ENCODE measurements at places on chromosomes 1 and 21.
A peak's percentile ranks its signal among the peaks of the same experiment; 100 is the strongest.

GRCh38 chr1:55913565-55913964 lies 665.8 kb downstream of the PLPP3 start:
- no peak for DNase-seq

DNA sequence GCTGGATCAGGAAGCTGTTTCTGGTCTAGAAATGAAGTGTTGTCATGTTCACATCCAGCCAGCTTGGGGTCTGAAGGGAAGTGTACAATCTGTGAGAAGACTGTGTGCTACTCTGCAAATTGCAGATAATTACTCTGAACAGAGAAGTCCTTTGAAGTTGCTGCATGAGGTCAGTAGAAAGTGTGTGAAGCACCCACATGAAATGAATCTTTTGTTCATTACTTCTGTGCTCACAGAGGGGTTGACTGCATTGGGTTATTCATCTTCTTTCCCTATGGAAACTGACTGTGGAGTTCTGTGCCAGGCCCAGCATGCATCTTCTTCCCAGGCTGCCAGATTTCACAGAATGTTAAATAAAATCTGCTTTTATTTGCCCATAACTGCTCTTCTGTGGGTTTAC lies 47.1 kb downstream of the CTH start:
- DNase-seq: no peak

DNA sequence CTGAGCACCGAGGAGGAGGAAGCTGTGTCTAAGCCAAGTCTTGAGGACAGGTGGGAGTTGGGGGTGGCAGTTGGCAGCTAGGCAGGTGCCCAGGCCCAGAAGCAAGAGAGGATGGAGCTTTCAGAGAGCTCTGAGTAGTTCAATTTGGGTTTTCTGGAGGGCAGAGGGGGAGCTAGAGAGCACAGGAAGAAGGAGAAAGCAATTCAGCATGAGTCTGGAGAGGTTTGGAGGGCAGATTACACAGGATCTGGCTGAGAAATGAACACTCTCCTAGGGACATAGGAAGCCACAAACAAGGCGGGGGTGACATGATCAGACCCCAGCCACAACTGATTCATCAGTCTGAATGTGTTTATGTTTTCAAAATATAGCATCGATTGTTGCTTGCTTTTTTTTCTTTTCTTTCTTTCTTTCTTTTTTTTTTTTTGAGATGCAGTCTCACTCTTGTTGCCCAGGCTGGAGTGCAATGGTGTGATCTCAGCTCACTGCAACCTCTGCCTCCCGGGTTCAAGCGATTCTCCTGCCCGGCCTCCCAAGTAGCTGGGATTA lies 23.8 kb downstream of the PTPRF start:
- peak; percentile 11 for DNase-seq

- DNase-seq: no peak
Observed at GRCh38 chr1:169018751-169019150, 87.7 kb upstream of the ATP1B1 start.

GRCh38 chr1:206706298-206706791 lies 21.6 kb downstream of the MAPKAPK2 start:
- DNase-seq: peak; percentile 73

DNA sequence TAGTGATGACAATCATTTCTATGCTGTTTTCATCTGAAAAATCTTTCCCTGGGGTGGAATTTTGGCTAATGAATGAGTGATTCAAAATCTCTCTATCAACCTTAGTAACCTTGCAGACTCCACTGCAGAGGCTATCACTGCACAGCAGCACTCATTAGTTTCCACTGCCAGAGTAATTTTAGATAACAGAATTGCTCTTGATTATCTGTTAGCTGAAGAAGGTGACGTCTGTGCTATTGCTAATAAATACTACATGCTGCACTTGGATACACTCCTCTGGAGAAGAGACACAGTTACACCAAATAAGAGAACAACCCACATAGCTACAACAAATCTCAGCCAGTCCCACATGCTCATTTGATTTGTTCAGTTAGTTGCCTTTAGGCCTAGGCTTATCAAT lies 1348.4 kb downstream of the NCAM2 start:
- DNase-seq: no peak

DNA sequence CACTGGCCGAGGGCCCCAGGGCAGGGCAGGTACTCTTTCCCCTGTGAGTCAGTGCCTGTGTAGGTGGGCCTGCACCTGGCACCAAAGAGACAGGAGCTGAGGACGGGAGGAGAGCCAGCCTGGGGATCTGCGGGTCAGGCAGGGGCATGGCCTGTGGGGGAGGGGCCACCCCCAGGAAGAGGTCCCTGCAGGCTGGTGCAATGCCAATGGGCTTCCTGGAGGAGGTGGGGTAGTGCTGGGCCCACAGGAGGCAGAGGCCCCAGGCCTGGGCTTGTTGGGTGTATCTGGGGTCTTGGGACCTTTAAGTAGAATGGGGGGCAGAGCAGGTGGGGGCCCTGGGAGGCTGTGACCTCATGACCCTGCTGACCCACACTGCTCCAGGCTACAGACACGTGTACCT lies 23.2 kb downstream of the PLCH2 start:
- no peak for DNase-seq

DNA sequence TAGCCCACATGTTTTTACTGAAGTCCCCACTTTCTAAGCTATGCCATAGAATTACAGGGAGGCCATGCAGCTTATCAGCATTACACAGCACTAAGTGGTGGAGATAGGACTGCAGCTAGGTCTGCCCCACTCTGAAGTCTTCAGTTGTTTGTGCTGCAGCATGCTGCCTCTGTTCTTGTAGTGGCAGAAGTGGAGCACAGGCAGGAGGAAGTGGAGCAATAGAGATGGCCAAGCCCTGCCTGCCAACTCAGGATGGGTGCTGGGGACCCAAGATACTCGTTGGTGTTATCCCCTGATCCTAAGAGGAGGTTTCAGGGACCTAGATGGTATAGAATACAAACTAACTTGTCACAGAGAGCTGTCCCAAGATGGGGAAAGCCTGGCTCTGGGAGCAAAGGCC lies 12.9 kb downstream of the MRPL37 start:
- no peak for DNase-seq

- no peak for DNase-seq
Observed at GRCh38 chr1:171295821-171296220, 18.2 kb upstream of the FMO4 start.

GRCh38 chr1:181206979-181207790 lies 118.7 kb downstream of the IER5 start:
- DNase-seq: no peak

- no peak for DNase-seq
Observed at GRCh38 chr1:157213836-157214235, 75.6 kb upstream of the ETV3 start.

- DNase-seq: no peak
Observed at GRCh38 chr1:218970397-218970990, 203.2 kb upstream of the LYPLAL1 start.

- DNase-seq: no peak
Observed at GRCh38 chr1:184986250-184986649, 11.9 kb upstream of the NIBAN1 start.

GRCh38 chr21:43338951-43339350 lies 88.0 kb downstream of the SIK1 start:
- DNase-seq: no peak

DNA sequence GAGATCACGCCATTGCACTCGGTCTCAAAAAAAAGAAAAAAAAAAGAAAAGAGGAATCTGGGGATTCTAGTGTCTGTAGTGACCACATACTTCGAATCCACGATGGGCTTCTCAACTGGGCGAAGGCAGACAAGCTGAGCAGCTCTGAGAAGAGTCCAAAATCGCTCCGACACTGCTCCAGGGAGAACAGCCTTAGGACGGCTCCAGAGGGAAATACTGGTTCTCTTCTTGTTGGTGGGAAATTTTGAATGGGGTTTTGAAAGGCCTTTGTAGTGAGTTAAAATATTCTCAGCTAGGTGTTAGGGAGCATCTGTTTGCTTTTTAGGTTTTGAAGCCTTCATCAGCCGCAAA lies 18.3 kb upstream of the HJV start:
- DNase-seq: no peak

DNA sequence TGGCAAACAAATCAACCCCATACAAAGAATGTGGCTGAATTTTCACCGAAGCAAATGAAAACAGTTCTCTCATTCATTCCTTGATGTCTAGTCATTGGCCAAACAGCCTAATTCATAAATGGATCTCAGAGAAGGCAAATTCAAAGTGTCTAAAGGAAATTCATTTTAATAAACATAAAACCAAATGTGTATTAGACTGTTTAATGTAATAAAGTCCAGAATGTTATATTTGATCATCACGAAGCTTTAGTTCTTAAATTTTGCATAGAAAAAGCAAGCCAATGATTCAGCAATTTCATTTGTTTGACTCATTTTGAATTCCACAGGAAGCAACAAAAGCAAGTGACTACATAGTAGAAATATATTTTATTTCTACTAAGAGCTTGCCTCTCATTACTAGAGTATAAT lies 379.2 kb upstream of the ADAMTS5 start:
- no peak for DNase-seq

DNA sequence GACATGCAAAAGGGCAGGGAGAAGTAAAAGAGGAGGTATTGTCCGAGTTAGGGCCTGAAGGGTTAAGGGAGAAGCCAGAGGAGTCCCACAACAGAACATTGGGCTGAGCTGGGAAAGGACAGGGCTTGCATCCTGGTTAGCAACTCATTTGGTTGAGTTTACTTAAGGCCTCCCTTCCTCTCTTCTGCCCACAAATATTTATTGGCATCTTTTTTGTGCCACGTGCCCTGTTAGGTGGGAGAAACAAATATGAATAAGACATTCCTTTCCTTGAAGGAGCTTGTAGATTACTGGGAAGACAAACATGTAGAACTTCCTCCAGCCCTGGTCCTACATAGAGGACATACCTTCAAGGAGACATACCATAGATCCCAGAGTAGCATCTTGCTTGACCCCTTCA lies 53.0 kb upstream of the PRELP start:
- no peak for DNase-seq

- DNase-seq: no peak
Observed at GRCh38 chr1:211551638-211552460, 27.1 kb downstream of the SLC30A1 start.

Measured in activated naive CD8-positive, alpha-beta T cell treated with anti-CD3 and anti-CD28 coated beads, Interleukin-2, amount 50 U/mL, for 24 hours (primary cell).